ENCODE measurements at places on chromosomes 13 and 19.

DNA sequence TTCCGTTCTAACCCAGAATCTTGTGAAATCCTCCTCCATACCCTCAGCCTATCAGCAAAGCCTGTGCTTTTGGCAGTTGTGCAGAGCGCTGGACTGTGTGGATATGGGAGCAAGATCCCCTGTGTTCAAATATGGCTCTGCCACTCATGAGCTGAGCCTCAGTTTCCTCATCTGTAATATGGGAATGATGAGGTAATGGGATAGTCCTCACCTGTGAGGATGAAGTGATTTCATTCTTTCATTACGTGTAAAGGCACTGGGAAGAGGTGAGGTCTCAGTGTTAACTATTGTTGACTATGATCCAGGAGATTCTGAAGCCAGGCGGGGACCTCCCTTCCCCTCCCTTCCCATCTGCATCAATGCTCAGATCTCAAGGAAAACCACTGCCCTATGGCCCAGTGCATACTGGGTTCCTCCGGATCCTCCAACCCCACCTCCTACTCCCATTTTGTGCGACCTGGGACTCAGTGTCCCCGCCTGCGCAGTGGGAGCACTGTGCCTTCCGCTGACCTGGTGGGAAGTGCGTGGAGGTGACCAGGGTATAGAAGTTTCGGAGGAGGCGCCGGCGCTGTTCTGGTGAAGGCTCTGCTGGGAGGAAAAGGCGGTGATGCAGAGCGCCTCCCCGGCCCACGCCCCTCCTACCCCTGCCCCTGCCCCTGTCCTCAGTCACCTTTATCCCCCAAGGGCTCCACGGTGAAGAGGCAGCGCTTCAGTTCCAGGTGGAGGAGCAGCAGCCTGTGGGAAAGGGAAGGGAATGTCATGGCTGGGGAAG, 5.0 kb downstream of the FUZ start:
- no peak for DNase-seq

DNA sequence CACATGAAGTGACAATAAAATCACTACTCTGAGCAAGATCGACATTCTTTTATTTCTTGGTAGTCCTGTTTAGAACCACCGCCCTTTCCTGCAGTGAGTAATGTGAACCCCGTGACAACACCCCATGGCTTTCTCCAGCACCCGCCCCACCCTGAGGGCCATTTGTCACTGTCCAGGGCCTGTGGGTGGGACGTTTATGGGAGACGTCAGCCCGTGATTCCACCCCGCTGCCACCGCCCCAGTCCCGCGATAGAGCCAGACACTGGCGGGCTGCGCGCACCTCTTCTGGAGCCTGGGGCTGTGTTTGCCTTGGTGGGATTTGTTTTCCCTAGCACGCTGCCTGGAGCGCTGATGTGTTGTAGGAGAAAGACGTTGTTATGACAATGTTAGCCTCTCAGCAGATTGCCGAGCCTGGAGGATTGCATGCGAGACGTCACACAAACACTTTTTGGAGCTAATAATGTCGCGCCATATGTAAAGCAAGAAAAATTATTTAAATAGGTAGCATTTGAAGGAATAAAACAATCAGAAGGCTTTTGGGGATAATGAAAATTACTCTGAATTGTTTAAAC, 263.7 kb downstream of the TEX29 start:
- no peak for DNase-seq

GRCh38 chr19:30873691-30874090, 475.5 kb downstream of the TSHZ3 start:
- no peak for DNase-seq

DNA sequence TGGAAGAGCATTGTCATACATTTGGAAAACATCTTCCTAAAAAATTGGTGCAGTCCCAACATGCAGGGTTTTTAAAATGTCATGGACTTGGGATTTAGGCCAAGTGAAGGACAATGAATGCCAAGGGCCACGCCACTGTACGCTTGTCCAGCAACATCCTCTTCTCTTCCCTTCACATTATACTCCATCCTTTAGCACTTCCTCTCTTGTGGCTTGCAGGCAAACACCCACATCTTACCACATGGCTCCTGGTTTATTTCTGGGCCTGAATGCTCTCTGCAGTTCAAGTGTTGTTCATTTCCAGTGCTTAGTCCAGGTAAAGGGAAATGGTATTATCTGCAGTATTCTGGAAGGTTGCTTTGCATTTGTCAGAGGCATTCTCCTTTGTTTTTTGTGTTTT, 45.0 kb downstream of the CBY2 start:
- DNase-seq = no peak

DNA sequence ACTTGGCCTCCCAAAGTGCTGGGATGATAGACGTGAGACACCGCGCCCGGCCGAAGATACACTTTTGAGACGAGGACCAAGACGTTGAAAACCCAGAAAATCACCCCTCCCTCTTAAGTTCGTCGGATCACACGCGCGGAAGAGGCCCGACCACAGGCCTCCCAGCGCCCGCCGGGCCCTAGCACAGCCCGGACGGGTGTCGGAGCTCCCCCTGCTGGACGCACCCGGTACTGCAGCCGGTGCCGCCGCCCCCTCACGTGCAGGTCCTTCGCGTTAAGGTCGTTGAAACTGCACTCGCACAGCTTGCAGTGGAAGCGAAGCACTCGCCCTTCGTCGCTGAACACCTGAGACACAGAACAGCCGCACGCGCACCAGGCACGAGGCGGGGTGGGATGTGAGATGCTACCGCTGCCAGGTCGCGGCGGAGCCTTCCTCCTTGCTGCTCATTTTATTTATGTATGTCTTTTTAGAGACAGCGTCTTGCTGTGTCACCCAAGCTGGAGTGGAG, 35.7 kb upstream of the MATK start:
- peak; percentile 71 for DNase-seq

- DNase-seq = no peak
Measured at GRCh38 chr19:29831041-29831548, 19.3 kb downstream of the CCNE1 start.

GRCh38 chr13:25867038-25867437, 184.8 kb downstream of the SHISA2 start:
- DNase-seq = no peak

DNA sequence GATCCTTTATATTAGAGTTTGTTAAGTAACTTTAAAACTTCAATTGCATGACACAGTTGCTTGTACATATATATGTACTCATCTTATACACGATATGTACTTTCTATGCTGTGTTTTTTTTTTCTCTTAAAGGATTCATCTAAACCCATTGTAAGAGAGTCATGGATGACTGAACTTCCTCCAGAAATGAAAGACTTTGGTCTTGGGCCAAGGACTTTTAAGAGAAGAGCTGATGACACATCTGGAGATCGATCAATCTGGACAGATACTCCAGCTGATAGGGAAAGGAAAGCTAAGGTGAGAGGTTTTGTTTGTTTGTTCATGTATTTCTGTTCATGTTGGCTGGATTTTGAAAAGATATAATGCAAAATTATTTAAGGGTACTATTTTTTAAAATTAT, 26.0 kb downstream of the GPALPP1 start:
- DNase-seq = no peak

DNA sequence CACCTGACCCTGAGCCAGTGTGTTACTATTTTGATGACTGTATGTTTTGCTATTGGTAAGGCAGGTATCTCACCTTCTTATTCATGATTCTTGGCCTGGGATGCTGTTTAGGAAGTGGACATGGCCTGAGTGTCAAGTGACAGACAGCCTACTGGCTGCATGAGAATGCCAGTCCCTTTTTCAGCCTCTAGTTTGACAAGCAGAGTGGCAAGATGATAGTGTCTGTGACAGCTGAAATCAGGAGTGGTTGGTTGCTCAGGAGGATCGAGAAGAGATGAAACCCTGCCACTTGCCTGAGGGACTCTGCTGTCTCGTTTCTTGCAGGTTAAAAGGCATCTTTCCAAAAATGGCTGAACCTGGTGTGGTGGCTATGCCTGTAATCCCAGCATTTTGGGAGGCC, 7.1 kb upstream of the ELOF1 start:
- DNase-seq = no peak

- no peak for DNase-seq
Measured at GRCh38 chr13:50651922-50652321, 191.6 kb downstream of the DLEU7 start.

- DNase-seq = no peak
Measured at GRCh38 chr19:49689133-49690078, at the start of gene ADM5. TSS of gene ADM5 (plus strand) at chr19:49689594. CDS start at chr19:49689838, 244 bp downstream.

DNA sequence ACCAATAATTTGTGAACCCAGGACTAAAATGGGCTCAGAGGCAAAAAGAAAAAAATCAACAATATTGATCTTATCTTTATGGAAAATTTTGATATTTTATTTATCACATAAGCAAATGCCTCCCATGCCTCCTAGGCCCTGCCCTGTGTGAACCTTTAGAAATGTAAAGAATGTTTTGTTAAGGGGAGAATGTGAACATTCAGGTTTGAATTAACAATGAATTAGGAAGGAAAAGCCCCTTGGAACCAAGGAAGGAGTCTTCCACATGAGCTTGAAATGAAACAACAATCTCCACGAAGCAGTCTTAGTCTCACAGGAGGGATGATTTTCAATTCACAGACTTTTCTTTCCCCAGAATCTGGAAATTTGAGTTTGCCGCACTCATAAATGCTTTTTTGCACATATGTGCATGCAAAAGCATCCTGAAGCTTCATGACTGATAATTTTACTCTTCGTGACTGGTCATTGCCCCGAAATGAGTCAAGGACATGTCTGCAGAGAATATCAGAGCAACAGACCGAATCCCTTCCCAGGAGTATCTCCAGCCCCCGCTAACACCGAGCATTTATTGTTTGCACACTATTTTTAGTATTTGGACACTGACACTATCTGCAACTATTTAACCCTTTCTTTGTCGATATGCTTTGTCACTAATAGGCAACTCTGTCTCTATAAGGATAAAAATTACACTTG, 135.2 kb downstream of the DCT start:
- DNase-seq = no peak

- no peak for DNase-seq
Measured at GRCh38 chr13:48731001-48731658, 77.4 kb downstream of the CYSLTR2 start.

GRCh38 chr19:55738302-55738701, at the start of gene NLRP9:
TSS of gene NLRP9 (minus strand) at chr19:55738402. CDS start at chr19:55738374, 28 bp downstream.
- DNase-seq = no peak

DNA sequence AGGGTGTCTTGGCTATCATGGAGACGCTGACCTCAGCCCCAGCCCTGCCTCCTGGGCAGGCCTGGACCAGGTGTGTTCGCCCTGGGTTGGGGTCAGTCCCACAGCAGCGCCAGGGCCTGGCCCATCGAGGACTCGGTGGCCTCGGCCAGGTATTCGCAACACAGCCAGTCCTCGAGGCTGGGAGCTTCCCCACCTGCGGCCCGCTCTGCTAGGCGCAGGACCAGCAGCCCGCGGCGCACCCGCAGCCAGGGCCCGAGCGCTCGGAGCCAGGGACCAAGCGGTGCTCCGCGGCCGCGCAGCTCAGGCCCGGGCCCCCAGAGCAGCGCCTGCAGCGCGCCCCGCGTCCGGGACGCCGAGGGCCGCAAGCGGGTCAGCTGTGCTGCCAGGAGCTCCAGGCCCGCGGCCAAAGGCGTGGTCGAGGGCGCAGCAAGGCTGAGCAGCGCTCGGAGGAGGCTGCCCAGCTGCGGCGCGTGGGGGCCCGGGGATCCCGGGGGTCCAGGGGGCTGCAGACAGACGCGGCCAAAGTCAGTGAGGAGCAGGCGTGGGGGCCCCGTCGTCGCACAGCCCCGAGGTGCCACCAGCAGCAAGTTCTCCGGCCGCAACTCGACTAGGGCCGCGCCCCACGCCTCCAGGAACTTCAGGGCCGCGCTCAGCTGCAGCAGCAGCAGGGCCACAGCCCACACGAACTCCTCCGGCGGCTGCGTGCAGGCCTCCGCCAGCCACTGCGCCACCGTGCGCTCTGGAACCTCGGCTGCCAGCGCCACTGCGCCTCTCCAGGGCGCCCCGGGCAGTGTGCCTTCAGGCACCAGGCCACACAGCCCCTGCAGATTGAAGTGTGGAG, 6.2 kb downstream of the PEAK3 start:
- DNase-seq = no peak

GRCh38 chr19:34676697-34677385, at the start of gene SCGB2B2:
TSS of gene SCGB2B2 (minus strand) at chr19:34677159. CDS start at chr19:34594563, 82,596 bp downstream.
- no peak for DNase-seq

- no peak for DNase-seq
Measured at GRCh38 chr19:45103508-45104319, 10.7 kb downstream of the PPP1R37 start.
